ENCODE measurements at places on chromosomes 4 and X.

GRCh38 chr4:179631321-179631720 lies 2189.1 kb upstream of the AGA start:
- DNase-seq = no peak

DNA sequence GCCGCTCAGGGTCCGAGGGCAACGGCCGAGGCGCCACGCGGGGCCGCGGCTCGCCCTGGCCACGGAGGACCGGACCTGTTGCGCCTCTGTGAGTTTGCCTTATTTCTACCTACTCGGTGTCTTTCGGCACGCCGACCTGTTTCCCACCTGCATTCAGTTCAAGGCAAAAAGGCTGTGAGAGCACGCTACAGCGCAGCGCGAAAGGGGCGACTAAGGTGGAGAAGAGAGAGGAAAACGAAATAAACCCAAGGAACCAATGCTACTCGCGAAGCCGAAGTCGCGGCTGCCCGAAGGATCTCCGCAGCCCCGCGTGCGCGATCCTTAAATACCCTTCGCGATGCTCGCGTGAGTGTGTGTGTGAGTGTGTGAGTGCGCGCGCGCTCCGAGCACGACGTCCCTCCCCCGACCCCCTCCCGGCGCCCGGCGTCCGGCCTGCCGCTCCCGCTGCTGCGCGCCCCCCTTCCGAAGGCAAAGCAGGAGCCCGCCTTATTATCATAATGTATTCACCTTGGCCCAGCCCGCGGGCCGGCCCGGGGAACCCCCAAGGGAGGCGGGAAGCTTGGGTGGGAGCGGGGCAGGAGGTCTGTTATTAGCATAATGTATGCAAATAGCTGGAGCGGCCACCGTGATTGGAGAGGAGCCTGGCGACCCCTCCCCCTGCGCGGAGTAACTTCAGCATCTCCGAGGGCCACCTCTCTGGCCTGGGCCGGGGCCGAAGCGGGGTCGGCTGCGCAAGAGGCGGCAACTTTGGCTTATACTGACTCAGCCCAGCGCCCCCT lies at the start of gene COL25A1:
Gene COL25A1 (minus strand): TSS at position 298 of the 779 bp plus-strand sequence.
- peak; percentile 99 for DNase-seq

DNA sequence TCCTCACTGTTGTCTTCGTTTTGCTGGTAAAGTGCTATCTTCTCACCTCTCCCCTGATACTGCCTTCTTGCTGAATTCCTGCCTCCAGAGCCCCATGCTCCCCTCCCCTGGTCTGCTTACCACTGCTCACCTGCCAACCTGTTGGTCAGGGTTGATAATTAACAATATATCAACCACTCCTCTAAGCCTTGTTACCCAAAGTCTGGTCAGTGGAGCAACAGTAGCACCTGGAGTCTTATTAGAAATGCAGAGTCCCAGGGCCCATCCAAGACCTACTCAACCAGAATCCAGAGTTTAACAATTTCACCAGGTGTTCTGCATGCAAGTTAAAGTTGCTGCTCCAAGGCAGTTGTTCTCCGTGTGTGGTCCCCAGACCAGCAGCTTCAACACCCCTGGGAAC lies 55.0 kb downstream of the EFNB1 start:
- DNase-seq = no peak

GRCh38 chr4:153939570-153939969 lies 150.7 kb upstream of the SFRP2 start:
- no peak for DNase-seq

- DNase-seq = no peak
Measured at GRCh38 chr4:77015390-77015789, 60.4 kb downstream of the CCNI start.

- DNase-seq = no peak
Measured at GRCh38 chr4:161680146-161680545, 483.7 kb downstream of the FSTL5 start.

- DNase-seq = no peak
Measured at GRCh38 chr4:148926276-148927260, 484.4 kb upstream of the NR3C2 start.

- DNase-seq = no peak
Measured at GRCh38 chr4:48493452-48494100, 3.5 kb downstream of the ZAR1 start.

DNA sequence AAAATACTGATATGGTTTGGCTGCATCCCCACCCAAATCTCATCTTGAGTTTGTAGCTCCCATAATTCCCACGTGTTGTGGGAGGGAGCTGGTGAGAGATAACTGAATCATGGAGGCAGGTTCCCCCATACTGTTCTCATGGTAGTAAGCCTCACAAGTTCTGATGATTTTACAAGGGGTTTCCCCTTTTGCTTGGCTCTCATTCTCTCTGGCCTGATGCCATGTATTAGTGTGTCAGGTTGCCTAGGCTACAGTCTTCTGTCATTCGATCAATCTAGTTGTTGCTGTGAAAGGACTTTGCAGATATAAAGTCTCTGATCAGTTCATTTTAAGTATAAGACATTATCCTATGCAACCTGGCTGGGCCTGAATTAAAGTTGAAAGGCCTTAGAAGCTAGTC lies 209.3 kb upstream of the MAOA start:
- no peak for DNase-seq

DNA sequence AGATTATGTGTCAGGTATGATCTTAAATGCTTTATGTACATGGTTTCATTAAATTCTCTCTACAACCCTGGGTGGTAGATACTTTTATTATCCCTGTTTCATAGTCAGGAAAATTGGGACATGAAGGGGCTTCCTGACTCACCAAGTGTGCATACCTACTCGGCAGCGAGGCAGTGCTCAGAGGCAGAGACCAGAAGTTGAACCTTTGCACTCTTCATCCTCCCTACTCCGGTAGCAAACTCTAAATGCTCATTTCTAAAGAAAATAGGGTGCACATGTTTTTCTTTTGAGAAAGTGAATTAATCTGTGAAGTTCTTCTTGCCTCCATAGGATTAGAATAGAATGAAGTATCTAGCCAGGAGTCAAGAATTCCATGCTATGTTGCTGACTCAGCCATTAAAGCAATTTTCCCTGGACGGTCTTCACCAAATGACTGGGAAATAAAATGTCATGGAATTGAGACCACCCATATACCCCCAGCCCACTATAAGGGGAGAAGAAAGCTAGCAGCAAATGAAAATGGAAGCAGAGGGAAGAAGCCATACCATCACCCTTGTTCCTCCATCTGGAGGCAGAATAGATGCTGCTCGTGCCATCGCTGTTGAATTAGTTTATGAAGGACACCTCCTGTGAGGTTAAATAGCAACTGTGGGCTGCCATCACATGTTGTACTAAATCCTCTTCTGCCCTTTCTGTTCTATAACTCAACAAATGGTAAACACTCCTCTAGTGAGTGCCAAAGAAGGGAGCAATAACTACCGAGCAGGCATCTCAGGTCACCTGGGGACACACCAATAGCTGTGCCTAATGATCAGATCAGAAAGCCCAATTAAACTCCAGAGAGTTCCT lies 355.4 kb downstream of the CAMK2D start:
- no peak for DNase-seq

- peak; percentile 65 for DNase-seq
Measured at GRCh38 chrX:150362599-150363481, at the start of gene MAMLD1. TSS of gene MAMLD1 (plus strand) at chrX:150363317. CDS start at chrX:150445517, 82,200 bp downstream.

- no peak for DNase-seq
Measured at GRCh38 chr4:70739496-70740337, 18.0 kb downstream of the RUFY3 start.

- no peak for DNase-seq
Measured at GRCh38 chr4:8221476-8221875, 22.4 kb downstream of the SH3TC1 start.

GRCh38 chr4:123832173-123833026 lies 435.8 kb downstream of the SPRY1 start:
- DNase-seq = peak; percentile 78

DNA sequence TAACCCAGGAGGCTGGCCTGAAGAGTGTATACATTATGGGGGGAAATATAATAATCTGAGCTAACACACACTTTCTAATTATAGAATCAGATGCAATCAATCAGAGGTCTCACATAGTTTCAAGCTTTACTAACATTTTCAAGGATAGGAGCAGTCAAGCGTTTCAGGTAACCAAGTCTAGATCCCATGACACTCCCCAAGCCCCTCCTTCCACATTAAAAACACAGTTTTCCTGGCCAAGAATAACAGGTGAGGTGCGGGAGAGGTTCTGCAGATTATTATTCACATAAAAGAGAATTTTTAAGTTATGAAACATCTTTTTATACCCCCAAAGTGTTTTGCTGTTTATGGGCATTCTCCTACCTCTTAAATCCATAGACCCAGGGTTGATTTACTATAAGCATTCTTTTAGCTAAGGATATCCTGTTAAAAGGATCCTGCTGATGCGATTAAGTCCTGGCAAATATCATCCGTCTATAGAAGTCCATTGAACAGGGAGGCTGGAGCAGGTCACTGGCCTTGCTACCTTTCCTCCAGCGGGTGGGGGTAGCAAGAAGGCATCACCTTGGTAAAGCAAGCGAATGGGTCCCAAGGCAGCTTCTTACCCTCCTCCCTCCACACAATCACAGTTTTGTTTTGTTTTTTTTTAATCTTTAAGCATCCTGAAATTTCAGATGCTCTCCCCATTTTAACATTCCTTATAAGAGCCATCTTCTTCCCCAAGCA lies 104.7 kb upstream of the GPM6A start:
- DNase-seq = no peak

- no peak for DNase-seq
Measured at GRCh38 chrX:5857232-5857631, 371.4 kb downstream of the NLGN4X start.

GRCh38 chr4:153773236-153773690 lies 13.4 kb upstream of the RNF175 start:
- no peak for DNase-seq

DNA sequence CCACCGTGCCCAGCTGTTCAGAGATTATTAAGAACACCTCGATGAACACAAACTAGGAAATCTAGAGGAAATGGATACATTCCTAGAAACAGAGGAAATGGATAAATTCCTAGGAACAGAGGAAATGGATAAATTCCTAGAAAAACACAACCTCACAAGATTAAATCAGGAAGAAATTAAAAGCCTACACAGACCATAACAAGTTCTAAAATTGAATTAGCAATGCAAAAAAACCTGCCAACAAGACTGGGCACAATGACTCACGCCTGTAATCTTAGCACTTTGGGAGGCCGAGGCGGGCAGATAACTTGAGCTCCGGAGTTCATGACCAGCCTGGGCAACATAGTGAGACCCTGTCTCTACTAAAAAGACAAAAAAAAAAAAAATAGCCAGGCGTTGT lies 13.1 kb upstream of the IDS start:
- no peak for DNase-seq

GRCh38 chr4:158346576-158346975 lies 136.3 kb downstream of the TMEM144 start:
- DNase-seq = no peak

- DNase-seq = no peak
Measured at GRCh38 chr4:14264437-14264836, 636.9 kb upstream of the BOD1L1 start.

GRCh38 chr4:163614866-163615265 lies 120.4 kb downstream of the TMA16 start:
- DNase-seq = no peak

GRCh38 chr4:117311989-117312388 lies 226.6 kb upstream of the TRAM1L1 start:
- DNase-seq = no peak

- no peak for DNase-seq
Measured at GRCh38 chrX:132025041-132025440, 1.9 kb downstream of the STK26 start.

- no peak for DNase-seq
Measured at GRCh38 chr4:119870856-119871255, 195.8 kb downstream of the MAD2L1 start.

- no peak for DNase-seq
Measured at GRCh38 chr4:136750897-136751296, 781.4 kb downstream of the PCDH18 start.

- no peak for DNase-seq
Measured at GRCh38 chr4:111639120-111639690, 506.0 kb upstream of the FAM241A start.

- no peak for DNase-seq
Measured at GRCh38 chrX:18666614-18667013, 5.3 kb downstream of the RS1 start.

DNA sequence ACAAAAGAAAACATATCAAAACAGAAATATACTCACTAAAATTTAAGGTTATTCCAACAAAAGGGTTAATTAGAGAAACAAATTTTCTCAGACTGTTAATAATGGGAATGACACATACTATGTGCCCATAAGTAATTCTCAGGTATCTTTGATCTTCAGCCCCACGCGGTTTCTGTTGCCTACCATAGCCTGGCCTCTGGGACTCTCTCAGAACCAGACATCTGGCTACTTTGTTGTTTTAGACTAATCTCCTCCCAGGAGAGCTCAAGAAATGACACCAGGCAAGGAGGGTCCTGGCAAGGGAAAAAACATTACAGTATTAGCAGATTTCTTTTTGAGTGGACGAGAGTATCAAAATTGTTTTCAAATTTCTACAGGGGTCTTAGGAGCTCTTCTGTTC lies 43.7 kb downstream of the SLC10A7 start:
- DNase-seq = no peak

DNA sequence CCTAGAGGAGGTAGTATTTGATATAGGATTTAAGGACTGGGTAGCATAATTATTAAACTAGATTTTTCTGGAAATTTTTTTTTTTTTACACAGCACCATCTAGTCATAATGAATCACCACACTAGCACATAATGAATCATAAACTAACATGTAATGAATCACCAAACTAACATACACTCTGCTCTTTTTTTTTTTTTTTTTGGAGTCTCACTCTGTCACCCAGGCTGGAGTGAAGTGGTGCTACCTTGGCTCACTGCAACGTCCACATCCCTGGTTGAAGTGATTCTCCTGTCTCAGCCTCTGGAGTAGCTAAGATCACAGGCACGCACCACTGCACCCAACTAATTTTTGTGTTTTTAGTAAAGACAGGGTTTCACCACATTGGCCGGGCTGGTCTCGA lies 92.5 kb downstream of the FAM13A start:
- DNase-seq = no peak

GRCh38 chr4:163598489-163598888 lies 104.0 kb downstream of the TMA16 start:
- DNase-seq = no peak

DNA sequence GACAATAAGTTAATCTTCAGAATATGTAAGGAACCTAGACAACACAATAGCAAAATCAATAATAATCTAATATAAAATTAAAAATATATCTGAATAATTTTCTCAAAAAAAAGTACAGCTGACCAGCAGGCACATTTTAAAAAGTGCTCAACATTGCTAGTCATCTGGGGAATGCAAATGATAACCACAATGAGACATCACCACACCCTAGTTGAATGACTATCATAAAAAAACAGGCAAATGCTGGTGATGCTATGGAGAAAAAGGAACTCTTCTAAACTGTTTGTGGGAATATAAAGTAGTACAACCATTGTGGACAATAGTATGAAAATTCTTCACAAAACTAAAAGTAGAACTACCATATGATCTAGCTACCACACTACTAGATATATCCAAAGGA lies 956.9 kb upstream of the NDST4 start:
- DNase-seq = no peak

GRCh38 chr4:5079581-5079980 lies 28.3 kb downstream of the STK32B start:
- DNase-seq = no peak

- DNase-seq = no peak
Measured at GRCh38 chrX:112888916-112889315, 48.3 kb upstream of the AMOT start.

GRCh38 chrX:35499071-35499862 lies 298.9 kb upstream of the MAGEB16 start:
- DNase-seq = no peak

Measured in islet precursor cell (in vitro differentiated cells).